ENCODE measurements at places on chromosomes 1 and 21. TPM values are rescaled to one million over a fixed set of nuclear protein-coding genes. Genes with fewer than 3 reads are reported as not detected.

Gene INSRR
- total RNA-seq: not detected

Gene KCNT2
- 0.69 TPM for total RNA-seq

Gene FNDC10
- 7.9 TPM for total RNA-seq

- peak; percentile 38 for DNase-seq
Measured at GRCh38 chr1:30966690-30967369, 58.3 kb upstream of the SDC3 start.

DNA sequence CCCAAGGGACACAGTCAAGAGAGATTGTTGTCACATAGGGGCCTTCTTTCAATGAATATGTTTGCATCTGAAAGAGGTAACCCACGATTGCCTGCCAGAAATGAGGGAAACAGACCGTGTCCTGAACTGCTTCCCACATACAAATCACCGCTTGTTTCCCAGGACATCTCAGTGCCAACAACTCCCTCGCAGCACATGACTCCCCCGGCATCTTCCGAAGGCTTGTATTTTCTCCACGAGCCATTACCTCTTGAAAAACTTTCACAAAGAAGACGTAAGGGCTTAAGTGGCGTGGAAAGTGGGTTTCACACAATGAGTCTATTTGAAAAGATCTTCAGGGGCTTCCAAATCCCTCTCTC, 31.6 kb upstream of the PDE9A start:
- no peak for DNase-seq

GRCh38 chr21:28590026-28590425, 402.7 kb downstream of the LTN1 start:
- no peak for DNase-seq

GRCh38 chr1:59641836-59642235, 172.9 kb upstream of the HOOK1 start:
- no peak for DNase-seq

Gene NTMT2
- not detected for total RNA-seq

DNA sequence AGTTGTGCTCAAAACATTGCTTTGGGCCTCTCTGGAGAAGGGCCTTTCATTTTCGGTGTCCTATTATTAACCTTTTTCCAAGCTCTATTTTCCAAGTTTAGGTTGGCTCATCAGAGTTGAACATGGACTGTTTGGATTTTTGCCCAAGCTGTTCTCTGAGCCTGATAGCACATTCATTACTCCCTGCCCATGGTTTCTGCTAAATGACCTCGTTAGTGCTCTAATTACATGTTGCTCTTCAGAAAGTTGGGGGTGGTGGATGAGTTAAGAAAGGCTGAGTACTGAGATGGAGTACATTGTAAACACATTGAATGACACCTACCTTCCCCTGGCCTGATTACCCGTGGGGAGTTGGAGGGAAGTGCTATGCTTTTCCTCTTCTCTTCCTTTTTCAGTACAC, 38.9 kb downstream of the LMO4 start:
- no peak for DNase-seq

DNA sequence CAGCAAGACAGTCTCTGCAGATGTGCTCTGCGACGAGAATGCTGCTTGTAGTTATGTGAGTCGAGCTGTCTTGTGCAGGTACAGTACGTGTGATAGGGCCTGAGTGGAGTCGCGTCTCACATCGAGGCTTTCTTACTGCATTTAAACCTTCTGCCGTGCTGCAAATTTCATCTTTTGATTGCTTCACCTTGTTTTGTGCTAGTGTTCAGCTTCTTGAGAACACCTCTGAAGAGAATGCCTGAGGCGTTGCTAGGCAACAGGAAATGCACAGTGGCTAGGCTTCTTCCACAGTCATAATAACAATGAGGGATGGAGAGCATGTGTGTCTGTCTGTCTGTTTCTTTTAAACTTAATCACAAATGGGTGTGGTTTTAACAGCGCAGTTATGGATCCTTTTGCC, 52.9 kb downstream of the MRPS6 start:
- DNase-seq: no peak

DNA sequence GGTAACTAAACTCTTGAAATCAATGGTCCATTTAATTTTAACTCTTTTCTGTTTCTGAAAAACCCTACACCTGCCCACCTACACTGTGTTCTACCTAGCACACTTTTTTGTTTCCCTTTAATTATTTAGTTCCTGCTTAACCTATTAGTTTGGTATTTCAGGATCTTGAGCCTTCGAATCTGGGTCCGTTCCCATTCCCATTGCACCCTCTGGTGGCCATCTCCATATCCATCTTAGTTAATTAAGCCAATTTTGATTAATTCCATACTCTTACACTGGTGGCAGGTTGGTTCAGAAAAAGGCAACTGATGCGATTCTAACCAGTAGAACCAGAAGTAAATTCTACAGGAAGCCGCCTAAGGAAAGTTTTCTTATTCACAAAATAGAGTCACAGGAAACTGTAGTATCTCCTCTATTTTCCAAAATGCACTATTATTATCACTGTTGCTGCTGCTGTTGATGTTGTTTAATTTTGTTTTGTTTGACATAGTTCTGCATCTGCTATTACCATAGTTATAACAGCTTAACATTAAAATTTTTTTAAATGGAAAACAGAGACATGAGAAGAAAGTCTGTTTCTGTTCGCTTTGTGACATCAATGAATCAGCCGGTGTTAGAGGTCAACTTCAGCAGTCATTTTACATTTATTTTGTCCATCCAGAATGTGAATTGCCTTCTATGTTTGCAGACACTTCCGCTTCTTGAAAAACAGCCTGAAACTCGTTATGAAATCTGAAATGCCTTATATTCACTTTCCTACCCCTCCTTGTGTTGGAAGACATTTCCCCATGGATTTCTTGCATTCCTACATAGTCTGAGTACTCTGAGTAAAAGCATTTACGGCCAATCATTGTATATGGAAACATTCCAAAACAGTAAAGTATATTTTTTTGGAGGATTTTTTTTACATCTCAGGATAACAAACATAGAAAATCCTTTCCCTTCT, 115.5 kb upstream of the NCAM2 start:
- peak; percentile 64 for DNase-seq

GRCh38 chr1:41657679-41658295, 173.3 kb upstream of the EDN2 start:
- no peak for DNase-seq

DNA sequence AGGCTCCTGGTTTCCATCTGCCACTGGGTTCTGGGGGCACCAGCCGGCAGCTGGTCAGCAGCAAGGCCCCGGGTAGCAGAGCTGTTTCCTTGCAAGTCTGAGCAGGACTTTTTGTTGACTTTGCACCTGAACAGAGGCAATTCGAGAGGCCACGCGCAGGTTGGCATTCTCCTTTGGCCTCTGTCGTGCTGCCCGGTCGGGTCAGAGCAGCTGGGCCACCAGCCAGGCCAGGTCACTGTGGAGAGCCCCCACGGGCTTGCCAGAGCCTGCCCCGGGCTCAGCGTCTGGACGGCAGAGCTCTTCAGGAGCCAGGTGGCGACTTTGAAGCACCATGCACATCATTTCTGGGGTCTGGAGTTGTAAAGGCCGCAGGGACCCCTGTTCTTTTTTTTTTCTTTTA, 28.4 kb upstream of the TMEM52 start:
- no peak for DNase-seq

GRCh38 chr1:241899210-241899609, 51.2 kb downstream of the EXO1 start:
- DNase-seq: no peak

Gene SPRR4
- not detected for total RNA-seq

DNA sequence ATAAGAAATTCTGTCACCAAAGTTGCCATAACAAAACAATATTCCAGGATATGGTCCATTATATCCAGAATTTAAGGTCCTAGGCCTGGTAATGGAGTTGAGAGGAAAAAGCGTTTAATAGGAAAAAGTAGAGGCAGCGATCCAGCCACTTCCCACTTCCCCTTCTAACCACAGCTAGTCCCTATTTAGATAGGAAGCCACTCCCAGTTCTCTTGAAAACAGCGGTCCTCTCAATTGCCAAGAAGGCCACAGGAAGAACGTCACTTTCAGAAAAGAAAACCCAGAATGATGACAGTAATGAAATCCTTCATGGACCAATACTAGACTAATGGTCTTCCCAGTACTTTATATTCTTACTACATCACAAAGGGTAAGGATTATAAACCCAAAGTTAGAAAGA, 38.6 kb downstream of the ABL2 start:
- DNase-seq: no peak

- no peak for DNase-seq
Measured at GRCh38 chr1:58206749-58207148, 339.8 kb downstream of the OMA1 start.

Gene CYP4Z1
- not detected for total RNA-seq

GRCh38 chr1:55329091-55329490, 113.9 kb upstream of the USP24 start:
- DNase-seq: no peak

GRCh38 chr1:61182480-61182879, 100.1 kb downstream of the NFIA start:
- no peak for DNase-seq

GRCh38 chr21:46504666-46505065, 46.0 kb downstream of the DIP2A start:
- DNase-seq: no peak

Gene TLCD4
- 8.3 TPM for total RNA-seq

DNA sequence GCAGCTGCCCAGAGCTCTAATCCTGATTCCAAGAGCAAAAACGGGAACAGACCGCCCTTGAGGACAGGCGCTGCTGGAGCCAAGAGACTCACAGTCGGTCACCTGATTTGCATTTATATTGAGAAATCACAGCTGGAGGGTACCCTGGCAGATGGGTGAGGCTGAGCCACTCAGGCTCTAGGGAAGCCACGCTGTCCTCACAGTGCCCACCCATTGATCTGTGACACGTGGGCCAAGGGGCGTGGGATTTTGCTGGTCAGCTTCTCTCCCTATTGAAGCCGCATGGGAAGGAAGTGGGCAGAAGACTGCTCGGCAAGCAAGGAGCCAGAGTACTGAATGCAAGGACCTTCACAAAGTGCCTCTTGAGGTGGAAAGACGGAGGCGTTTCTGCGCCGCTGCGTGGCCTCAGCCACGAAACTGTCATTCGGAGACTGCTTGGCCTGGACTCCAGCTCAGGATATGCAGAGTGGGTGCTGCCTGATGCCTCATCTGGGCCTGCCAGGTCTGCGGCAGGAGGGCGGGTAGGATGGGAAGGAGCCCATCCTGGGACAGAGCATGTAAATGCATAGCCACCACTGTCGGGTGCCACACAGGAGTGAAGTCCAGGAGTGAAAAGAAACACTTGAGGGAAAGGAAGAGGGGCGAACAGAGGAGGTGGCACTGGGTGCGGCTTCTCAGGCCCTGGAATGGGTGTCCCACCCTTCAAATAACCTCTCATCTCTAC, 139.8 kb downstream of the PGBD5 start:
- no peak for DNase-seq

DNA sequence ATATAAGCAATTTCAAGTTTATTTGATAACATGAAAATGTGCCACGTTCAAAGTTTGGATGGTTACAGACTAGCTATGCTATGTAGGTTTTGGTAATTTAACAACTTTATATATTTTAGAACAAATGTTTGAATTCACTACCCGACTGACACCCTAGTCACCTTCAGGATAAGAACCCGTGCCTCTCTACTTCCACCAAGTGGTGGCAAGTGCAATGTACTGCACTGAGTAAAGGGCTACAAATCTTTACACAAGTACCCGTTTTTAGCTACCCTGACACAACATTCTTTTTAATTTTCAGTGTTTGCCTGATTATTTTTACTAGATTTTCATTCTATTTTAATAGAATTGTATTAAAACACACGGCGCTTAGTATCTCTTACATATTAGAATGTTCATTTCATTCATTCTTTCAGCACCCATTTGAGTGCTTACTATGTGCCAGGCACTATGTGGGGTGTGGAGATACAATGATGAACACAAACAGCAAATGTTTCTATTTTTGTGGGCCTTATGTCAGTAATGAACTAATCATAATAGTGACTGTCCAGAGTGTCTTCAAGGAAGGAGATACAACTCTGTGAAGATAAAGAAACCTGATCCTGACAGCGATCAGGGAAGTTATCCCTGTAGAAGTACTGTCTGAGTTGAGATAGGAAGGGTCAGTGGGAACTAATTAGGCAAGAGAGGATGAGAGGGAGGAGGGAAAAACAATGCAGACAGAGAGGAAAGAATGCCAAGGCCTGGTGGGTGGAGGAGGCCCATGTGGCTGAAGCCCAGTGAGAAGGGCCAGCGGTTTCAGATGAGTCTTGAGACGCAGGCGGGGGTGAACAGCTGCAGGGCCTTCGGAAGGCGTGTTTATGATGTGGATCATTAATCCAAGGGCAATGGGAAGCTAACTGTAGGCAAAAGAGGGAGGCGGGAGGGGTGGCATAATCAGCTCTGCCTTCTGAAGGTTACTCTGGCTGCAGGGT, 3.8 kb downstream of the LCA5L start:
- peak; percentile 68 for DNase-seq
